ENCODE measurements at places on chromosomes 1 and 21.

DNA sequence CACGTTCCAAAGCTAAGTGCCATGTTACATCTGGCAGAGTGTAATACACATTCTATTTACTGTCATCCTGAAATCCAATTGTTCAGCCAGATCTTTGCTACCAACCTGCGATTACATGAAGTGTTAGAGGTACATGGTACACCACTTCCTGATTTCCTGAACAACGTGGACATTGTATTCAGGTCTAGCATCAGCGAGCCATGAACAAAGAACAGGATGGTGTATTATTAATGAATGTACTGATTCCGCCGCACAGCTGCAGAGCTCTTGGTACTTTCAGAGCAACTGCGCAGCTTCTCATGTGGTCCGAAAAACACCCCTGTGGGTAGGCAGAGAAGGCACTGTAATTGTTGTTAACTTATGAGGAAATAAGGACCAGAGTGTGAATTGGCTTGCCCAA is 511.4 kb downstream of the AJAP1 start:
- no peak for DNase-seq

DNA sequence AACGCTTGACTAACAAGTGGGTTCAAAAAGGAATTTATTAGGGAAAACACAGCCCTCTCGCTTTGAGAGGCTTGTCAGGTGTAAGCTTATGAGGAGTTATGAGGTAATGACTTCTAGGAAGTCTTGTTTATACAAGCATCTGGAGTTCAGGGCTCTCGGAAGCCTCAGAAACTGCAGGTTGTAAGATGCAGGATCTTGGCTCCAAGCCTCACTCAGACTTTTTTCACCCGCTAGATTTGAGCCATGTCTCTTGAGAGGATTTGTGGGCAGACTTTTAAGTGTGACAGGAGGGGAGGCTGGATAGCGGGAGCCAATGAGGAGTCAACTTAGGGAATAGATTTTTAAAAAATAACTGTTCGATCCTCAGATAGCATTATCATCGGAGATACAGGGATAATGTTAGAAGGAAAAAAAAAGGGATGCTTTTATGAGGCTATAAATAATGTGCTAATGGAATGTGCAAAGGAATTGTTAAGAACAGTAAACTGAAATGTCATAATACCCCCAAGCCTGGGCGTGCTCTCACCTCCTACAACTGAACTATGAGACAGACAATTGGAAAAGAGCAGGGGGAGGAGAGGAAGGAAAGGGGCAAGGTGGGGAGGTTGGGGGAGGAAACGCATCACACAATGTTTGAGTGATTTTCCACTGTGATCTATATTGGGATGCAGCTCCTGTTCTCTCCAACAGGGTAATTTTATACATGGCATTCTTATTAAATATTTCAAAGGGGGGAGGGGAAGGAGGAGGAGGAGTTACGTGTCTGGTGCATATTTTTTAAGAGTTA is 107.4 kb upstream of the ESRRG start:
- no peak for DNase-seq

DNA sequence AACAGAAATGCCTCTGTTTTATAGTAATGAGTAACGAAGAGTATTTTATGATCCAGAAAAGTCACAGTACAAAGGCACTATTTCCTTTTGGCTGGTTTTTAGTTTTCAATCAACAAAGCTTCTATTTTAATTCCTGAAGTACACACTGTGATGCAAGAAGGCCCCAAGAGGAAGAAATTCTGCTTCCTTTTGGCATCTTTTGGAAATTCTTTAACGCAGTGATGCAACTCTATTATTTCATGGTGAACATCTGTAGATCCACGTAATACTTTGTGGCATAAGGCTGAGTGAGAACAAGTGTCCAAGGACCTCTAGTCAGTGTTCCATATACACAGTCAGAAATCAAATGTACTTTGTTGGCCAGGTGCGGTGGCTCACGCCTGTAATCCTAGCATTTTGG is 137.5 kb downstream of the TGFB2 start:
- peak; percentile 67 for DNase-seq

DNA sequence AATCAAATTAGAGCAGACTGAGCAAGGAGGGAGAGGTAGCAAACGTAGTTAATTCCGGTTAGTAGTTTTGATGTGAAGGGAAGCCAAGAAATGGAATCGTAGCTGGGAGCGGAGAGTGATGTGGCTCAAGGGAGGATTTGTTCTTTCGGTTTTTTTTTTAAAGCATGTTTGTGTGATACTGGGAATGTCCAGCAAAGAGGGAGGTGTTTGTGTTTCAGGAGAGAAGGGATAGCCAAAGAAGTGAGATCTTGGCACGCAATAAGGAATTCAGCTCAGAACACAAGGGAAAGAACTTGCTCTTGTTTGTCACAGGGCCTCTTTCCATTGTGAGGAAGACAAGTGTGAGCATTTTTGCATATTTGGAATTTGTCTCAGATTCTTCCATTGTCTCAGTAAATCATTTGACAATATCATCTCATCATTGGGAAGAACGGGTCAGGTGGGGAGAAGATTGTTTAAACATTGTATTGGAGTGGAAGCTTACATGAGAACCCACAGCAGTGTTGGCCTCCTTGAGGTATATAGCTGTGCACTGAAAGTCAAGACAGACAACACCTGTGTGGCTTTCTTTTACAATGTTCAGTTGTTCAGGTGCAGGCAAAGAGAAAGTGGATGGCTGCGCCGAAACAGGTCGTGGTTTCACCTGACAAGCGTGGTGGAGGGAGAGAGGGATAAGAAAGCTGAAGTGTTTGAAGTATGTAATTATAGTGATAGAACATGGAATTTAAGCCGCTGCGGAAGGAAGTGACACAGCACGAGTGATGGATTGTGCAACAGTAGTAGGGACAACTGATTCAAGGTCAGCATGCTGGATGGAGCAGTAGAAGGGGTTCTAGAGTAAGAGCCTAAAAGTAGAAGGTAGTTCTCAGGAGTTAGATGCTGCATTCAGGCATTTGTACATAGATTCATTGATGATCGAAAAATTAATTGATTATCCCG is 25.4 kb downstream of the FMN2 start:
- no peak for DNase-seq

- DNase-seq, result peak; percentile 38
These were observed 13.6 kb downstream of the NID1 start for GRCh38 chr1:236051242-236051791.

GRCh38 chr1:41708332-41708731 is 210.4 kb downstream of the HIVEP3 start:
- DNase-seq, result no peak

DNA sequence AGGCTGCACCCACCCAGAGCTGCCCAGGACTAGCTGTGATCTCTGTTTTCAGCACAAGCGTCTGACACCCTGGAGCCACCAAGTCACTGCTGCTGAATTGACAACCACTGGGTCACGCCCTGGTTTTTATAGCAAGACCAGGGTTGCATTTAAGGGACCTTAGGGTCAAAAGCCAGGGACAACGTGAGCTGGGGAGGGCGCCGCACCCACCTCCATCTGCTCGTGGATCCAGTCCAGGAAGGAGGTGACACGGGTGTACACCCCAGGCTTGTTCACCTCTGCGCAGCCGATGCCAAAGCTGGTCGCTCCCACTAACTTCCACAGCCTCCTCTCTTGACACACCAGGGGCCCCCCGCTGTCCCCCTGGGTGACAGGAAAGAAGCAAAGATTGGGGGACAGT is 9.2 kb upstream of the TFF1 start:
- DNase-seq, result no peak

- DNase-seq, result no peak
These were observed 4.2 kb upstream of the STXBP3 start for GRCh38 chr1:108742253-108742652.

- no peak for DNase-seq
These were observed 45.9 kb downstream of the HHAT start for GRCh38 chr1:210374600-210374953.

- DNase-seq, result peak; percentile 71
These were observed 160.4 kb upstream of the SYT6 start for GRCh38 chr1:114314098-114314497.

DNA sequence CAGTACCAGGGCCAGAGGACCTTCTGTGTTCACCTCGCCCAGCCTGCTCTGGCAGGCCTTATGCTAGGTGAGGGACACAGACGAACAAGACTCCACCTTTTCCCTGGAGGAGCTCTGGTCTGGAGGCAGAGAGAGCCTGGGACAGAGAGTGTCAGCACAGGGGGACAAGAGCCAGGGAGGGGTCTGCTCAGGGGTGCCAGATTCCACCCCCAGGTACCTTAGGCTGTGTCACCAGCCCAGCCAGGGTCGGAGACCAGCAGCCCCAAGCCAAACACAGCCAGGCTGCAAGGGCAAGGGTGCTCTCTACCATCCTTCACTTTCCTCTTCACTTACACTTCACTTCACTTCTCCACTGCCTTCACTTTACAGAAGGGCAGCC is 4.3 kb upstream of the LRP8 start:
- DNase-seq, result no peak
